OCI-LY7 (cell line): ENCODE measurements at places on chromosomes 5 and 9.

- DNase-seq: no peak
These were observed 461.5 kb downstream of the ANXA1 start for GRCh38 chr9:73613092-73613701.

- no peak for DNase-seq
These were observed 17.9 kb upstream of the TRIO start for GRCh38 chr5:14125262-14125661.

DNA sequence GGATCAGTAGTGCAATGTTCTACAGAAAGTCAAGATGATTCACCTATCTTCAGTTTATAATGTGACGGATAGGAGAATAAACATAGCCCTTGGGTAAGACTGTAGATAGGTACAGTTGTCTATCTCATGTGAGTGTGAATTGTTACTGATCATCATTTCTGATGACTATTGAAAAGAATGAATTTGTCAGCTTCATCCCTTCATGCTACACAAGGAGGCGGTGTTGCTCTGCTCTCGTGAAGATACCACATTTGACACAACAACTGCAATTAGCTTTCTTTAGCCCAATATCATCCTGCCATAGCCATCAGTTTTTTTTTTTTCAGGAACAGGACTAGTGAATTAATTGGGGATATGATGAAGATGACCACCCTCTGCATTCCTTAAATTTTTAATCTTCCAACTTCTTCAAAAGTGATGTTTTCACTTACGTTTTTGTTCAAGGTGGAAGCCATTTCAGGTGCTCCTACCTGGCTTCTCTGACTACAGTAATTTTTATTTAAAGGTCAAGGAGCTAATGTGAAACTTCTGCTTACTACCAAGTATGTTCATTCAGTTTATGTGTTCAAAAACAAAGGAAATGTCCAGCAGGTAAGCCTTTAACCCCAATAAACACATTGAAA, 152.9 kb upstream of the MOCS2 start:
- DNase-seq: no peak

DNA sequence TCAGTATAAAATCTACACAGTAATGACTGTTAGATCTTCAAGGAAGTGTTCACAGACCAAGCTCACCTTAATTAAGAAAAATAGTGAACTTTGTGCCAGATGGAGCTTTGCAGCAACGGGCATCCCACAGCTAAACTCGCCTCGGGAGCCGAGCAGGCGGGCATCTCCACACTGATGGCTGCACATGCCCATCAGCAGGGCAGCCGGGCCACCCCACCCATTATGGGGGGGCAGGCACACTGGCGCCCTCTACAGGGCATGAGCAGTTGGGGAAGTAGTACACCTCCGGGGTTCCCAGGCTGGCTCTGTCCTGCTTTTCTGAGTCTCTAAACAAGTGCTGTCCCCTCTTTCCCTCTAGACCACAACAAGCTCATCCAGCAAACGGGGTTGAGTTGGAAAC, 21.6 kb downstream of the ANKS6 start:
- no peak for DNase-seq

GRCh38 chr9:37639109-37639762, 11.5 kb upstream of the FRMPD1 start:
- DNase-seq: no peak

- DNase-seq: peak; percentile 64
These were observed 1.2 kb downstream of the MIER3 start for GRCh38 chr5:56950626-56951125.

DNA sequence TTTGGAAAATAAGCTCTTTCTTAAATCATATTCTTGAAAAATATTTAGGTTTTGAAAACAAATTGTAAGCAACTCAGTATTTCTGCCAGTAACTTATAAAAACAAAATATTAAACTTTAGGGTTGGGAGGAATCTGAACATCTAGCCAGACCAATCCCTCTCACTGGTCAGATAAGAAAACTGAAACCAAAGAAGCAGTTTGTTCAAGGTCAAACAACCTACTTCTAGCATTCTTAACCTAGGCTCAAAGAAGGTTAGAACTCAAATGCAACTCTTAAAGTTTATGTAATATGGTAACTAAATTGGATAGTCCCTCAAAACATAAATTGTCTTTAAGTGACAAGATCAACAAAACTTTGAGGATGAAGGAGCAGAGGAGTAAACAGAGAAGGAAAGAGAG, 374.9 kb upstream of the TNC start:
- no peak for DNase-seq

GRCh38 chr5:9421884-9422283, 124.0 kb downstream of the SEMA5A start:
- DNase-seq: no peak

GRCh38 chr5:375336-375920, 53.9 kb downstream of the AHRR start:
- no peak for DNase-seq

GRCh38 chr5:156230887-156231286, 96.1 kb upstream of the SGCD start:
- no peak for DNase-seq

GRCh38 chr5:181200816-181201215, 4.2 kb downstream of the TRIM7 start:
- DNase-seq: peak; percentile 53

GRCh38 chr5:147084702-147085101, 150.1 kb upstream of the STK32A start:
- no peak for DNase-seq

GRCh38 chr5:9098990-9099389, 446.9 kb downstream of the SEMA5A start:
- no peak for DNase-seq

- DNase-seq: no peak
These were observed 143.8 kb upstream of the PIK3R1 start for GRCh38 chr5:68071736-68072135.

- DNase-seq: no peak
These were observed 15.4 kb upstream of the SMIM15 start for GRCh38 chr5:61177716-61178115.

GRCh38 chr9:95268681-95269080, 48.8 kb downstream of the FANCC start:
- DNase-seq: peak; percentile 24
